HEK293T (cell line): ENCODE measurements at places on chromosomes 3 and 15.
A peak's percentile ranks its signal among the peaks of the same experiment; 100 is the strongest.

GRCh38 chr3:40120806-40121205, 188.7 kb upstream of the EIF1B start:
- DNase-seq = no peak

GRCh38 chr3:12751571-12751970, 7.5 kb downstream of the TMEM40 start:
- DNase-seq = no peak

DNA sequence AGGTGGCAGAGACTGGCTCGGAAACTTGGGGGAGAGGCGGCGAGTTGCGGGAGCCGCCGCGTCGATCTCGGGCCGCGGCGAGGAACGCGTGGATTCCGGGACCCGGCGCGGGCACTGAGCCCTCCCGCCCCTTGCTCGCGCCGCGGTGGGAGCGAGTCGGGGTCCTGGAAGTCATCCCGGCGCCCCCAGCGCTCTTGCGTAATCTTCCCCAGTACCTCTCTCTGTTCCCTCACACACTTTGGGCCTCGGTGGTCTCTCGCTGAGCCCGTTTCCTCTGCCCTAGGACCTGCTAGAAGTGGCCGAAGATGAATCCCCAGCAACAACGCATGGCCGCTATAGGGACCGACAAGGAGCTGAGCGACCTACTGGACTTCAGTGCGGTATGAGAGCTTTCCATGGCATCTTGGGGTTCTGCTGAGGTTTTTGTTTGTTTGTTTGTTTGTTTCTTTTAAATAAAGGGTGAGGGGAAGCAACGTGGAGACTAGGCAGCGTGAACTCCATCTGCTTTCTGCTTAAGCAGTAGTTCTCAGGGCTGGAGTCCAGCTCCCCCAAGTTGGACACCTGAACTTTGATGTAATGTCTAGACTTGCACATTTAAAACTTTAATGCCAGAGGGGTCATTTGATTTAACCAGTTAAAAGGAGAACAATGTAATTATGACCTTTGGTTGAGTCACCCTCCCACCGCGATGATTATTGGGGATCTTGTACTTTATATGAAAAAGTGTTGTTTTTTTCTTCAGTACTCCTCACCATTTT, 1.3 kb downstream of the TCF12 start:
- peak; percentile 18 for DNase-seq

GRCh38 chr3:167487556-167487955, 13.7 kb upstream of the SERPINI2 start:
- DNase-seq = no peak

DNA sequence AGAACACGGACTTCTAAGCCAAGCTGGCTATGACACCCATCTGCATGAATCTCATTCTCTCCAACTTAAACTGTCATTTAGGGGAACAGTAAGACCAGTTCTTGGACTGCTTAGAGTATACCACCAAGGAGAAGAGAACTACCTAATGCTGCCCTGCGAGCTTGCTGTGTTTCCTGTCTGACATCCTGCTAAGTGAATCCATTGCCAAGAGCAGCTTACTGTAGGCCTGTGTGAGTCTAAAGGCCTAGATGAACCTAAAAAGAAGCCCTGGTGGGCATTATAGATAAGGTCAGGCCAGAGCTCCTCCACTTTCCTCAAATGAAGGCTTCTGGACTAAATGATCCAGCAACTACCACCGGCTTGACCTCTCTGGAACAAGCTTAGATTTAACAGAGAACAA, 15.0 kb downstream of the LZTFL1 start:
- no peak for DNase-seq

GRCh38 chr3:37457378-37458065, 283.1 kb upstream of the LRRFIP2 start:
- no peak for DNase-seq

DNA sequence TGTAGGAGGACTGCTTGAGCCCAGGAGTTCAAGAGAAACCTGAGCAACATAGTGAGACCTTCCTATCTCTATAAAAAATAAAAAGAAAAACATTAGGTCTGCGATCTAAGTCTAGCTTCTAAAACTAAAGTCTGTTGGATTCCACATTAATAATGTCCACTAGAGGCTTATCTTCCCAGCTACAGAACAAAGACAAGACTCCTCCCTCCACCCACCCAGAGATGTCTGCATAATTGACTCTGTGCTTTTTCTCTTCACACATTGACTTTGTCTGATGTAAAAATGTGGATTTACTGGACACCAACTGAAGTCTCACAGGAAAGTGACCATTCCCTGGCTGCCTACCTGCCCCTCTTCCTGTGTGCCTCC, 91.8 kb downstream of the ATP10A start:
- no peak for DNase-seq

DNA sequence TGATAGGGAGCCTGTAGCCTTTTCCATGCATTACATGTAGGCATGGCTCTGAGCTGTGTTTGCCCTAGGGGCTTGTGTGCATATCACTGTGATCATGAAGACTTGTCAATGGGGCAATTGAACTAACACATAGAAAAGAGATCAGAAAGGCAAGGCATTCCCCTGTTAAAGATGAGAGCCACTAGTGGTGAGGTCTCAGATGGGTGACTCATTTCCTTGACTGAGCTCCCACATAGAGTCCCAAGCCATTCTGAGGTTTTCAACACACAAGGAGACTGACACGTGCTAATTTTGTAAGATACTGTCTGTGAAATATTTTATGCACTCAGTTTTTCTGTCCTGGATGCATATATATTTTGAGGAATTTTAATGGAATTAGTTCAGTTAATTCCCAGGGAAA, 53.8 kb downstream of the SAMMSON start:
- no peak for DNase-seq

DNA sequence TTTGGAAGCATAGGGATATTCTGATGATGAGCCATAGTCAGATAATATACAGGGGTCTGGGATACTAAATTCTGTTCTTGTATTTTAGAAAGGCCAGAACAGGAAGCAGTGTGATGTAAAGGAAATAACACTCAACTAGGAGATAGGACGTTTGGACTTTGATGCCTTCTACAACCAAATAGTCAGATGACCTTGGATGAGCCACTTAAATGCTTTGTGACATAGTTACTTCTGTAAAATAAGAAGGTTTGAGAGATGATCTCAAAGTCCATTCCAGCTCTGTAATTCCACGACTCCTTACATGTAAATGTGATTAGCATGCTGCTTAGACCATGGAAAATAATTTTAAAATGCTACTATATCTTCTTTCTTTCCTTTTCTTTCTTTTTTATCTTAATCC, 29.5 kb upstream of the CCDC54 start:
- no peak for DNase-seq

- no peak for DNase-seq
These were observed 500.7 kb upstream of the ARRDC4 start for GRCh38 chr15:97459771-97460170.

GRCh38 chr15:69280783-69281182, 17.9 kb upstream of the PAQR5 start:
- DNase-seq = no peak

DNA sequence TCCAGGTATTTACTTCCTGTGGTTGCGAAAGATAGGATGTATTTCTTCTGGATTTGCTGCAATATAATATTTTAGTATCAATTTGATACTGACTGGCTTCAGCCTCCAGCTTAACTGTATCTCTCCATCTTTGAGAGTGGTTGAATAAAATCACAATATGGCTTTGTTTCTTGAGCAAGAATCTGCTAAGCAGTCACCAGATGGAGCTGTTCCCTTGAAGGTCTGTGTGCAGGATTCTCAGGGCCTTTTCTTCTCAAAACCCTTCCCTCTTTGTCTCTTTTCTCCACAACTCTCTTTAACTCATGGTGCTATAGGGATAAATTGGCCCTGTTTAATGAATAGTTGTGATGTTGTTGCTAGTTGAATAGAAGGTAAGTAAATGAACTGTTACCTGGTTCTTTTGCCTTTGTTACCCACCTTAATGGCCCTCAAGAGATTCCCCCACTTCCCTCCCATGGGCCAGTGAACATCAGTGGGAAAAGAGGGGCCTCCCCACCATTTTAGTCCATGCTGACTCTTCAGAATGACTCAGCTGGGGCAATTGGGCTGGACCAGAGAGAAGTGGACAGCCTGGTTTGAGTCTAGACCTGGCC, 34.8 kb upstream of the RAB6B start:
- peak; percentile 42 for DNase-seq

GRCh38 chr3:15295506-15295905, 36.9 kb downstream of the SH3BP5 start:
- DNase-seq = no peak

GRCh38 chr3:67804089-67804488, 149.7 kb upstream of the SUCLG2 start:
- DNase-seq = no peak

GRCh38 chr15:66505430-66505811, 295 bp downstream of the ZWILCH start:
- peak; percentile 61 for DNase-seq

DNA sequence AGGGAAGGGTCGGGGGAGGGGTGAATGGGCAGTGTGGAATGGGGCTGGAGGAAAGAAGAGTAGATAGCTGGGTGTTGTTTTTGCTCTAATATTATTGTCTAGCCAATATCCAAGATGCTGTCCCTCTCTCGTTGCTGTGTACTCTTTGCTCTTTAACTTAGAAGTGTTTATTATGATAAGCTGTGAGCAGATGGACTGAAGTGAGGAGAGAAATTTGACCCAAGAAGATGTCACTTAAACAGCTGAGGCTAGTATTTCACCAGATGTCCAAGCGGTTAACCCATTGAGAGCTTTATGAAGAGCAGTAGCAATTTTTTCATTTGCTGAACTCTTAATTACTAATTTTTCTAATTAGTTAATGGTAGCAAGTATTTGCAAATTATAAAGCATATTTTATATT, 212.2 kb upstream of the TP63 start:
- no peak for DNase-seq

GRCh38 chr15:62570405-62570783, 405.3 kb upstream of the C2CD4B start:
- no peak for DNase-seq

DNA sequence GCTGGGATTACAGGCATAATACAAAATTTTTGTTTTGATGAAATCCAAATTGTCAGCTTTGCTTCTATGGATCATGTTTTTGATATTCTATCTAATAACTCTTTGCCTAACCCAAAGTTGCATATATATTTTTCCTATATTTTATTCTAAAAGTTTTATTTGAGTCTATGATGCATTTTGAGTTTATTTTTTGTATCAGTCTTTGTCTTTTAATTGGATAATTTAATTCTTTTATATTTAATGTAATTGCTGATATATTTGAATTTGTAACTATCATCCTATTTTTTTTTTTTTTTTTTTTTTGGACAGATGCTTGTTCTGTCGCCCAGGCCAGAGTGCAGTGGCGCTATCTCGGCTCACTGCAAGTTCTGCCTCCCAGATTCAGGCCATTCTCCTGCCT, 19.7 kb upstream of the DENND4A start:
- no peak for DNase-seq

GRCh38 chr15:73227433-73228056, 141.2 kb downstream of the HCN4 start:
- DNase-seq = no peak

DNA sequence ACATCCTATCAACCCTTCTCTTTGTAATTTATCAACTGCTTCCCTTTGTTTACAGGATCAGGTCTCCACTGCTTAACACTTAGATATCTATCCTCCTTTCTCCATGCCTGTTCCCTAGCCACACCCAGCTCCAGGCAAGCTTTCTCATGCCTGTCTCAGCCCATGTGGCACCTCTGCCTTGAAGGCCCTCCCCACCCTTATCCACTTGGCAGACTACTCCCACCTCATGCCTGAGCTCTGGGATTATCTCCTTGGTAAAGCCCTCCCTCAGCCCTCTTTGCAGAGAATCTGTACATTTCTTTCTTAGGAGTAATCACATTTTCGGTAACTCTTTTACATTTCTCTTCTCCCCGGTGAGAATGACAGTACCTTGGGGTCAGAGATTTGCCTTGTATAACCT, 96.0 kb downstream of the ATP1B3 start:
- DNase-seq = no peak

DNA sequence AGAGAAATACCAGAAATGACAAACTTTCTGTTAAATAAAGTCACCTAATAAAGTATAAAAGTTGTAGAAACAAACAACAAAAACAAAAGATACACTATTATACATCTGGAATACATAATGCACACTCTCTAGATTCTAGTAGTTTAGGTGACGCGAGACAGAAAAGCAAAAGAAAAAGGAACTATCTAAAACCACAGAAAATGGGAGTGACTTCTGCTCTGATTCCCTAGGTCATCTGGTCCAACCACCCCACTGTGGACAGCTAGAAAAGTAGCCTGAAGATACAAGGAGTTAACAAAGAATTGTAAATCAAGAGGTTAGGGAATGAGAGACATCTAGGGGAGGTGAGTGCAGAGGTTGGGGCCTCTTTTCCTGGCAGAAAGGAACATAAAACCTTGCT, 39.1 kb downstream of the DHX36 start:
- no peak for DNase-seq

GRCh38 chr3:147411815-147412241, 2.7 kb downstream of the ZIC1 start:
- DNase-seq = no peak

DNA sequence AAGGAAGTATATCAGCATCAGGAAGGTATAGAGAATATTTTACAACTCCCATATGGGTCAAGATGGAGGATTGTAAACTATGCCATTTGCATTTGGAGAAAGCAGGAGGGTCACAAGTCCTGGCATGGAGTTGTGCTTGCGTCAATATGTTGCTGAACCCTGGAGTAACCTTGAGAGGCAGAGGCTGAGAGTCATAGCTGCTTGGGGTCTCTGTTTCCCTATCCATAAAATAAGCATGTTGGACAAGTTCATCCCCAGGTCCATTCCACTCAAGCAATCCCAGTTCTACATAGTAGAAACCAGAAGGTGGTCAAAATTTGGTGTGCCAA, 273.6 kb downstream of the MECOM start:
- no peak for DNase-seq

- DNase-seq = no peak
These were observed 139.4 kb downstream of the NECTIN3 start for GRCh38 chr3:111210866-111211564.

DNA sequence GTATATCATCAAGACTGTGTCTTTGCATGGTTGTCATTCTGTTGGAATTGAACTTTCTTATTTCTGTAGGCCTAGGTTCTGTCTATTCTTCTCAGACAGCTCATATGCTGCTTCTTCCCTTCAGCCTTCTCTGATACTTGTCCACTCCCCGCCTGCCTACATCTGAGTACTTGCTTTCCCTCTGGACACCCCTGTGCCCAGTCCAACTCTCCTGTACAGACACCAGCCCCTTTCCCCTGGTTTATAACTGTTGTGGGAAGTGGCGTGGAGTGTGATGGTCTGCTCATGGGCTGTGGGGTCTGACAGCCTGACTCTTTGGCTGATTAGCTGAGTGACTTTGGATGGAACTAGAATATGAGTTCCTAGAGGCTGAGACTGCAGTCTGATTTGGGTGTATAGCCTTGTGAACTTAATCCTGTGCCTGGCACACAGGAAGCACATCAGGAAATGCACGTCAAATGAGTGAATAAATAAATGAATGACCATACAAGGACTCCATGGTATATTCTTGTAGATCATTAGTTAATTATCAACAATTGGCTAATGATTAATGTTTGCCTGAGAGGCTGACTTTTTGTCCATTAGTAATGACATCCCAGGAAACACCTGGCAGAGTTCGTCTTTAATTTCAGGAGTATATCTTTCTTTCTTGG, 11.8 kb downstream of the CACNA1D start:
- DNase-seq = no peak
